RPMI8226 (cell line): ENCODE measurements at places on chromosomes 1 and 21.

GRCh38 chr1:85243372-85243771 is 16.1 kb downstream of the C1orf52 start:
- DNase-seq: no peak

- peak; percentile 93 for DNase-seq
Measured at GRCh38 chr1:229229721-229230139, 41.2 kb upstream of the RAB4A start.

DNA sequence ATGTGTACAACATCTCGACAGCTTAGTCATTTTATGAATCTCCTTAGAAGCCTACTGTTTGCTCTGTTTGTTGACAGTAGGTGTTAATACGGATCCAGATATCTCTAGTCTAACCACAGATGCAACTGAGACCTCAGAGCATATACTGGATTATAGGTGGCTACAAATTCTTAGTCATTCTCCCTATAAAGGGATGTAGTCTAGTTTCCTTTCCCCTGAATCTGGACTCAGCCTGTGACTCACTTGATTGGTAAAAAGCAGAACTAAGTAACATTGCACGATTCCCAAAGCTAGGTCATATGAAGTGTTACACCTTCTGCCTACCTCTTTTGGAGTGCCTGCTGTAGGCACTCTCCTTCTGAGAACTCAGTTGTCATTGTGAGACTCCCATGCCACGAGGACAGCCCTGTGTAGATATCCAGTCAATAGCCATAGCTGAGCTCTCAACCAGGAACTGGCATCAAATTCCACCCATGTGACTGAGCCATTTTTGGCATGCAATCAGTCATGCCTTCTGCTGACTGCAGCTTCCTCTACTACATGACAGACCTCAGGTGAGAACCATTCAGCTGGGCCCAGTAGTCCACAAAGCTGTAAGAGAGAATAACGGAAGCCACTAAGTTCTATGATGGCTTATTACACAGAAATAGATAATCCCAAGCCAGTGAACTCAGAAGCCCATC is 135.9 kb upstream of the CHRM3 start:
- peak; percentile 73 for DNase-seq

- DNase-seq: no peak
Measured at GRCh38 chr1:226154593-226154992, 31.9 kb downstream of the ACBD3 start.

GRCh38 chr1:36269408-36269838 is 36.7 kb upstream of the SH3D21 start:
- no peak for DNase-seq

- no peak for DNase-seq
Measured at GRCh38 chr1:66729523-66729922, 22.7 kb upstream of the DYNLT5 start.

DNA sequence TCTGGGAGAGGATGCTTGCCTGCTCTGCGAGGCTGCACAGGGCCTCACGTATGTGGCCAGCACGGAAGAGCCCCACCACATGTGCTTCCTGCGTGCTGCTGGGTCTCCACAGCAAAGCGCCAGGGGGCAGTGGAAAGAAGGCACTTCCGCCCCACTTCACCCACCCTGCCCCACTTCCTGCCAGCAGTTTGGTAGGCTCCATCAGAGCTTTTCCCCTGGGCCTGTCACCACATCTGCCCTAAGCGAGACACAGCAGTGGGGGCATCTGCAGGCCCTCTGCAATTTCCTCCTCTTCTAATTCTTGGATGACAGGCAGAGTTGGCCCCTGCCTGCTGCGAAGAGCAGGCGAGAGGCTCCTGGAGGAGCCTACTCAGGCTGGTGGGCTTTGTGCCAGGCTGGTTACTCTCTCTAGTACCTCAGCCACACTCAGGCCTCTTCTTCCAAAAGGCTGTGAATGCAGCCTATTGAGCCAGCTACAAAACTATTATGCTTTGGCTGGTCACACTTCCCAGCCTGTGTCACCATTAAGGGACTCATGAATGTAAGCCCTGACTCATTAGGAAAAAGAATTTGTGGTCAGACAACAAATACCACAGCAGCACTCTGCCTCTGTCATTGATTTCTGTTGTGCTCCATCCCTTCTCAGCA is 25.0 kb downstream of the CD244 start:
- peak; percentile 45 for DNase-seq

DNA sequence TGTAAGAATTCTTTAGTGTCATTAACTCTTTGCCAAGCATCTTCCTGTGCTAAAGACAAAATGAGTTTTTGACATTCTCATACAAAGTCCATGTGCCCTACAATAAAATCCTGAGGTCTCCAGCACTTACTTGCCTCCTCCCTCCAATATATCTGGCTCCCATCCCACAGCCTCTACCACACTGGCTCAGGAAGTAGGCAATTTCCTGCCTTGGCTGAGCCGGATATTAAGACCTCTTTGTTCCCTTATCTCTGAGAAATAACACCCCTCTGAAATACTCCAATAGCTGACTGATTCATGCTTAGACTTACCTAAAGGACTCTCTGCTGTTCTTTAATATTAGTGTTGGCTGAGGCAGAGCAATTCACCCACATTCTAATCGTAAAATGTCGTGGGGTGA is 37.6 kb upstream of the GORAB start:
- DNase-seq: no peak

GRCh38 chr1:107777664-107778047 is 187.3 kb downstream of the VAV3 start:
- DNase-seq: no peak

- DNase-seq: no peak
Measured at GRCh38 chr1:109259674-109260557, 10.6 kb downstream of the CELSR2 start.

DNA sequence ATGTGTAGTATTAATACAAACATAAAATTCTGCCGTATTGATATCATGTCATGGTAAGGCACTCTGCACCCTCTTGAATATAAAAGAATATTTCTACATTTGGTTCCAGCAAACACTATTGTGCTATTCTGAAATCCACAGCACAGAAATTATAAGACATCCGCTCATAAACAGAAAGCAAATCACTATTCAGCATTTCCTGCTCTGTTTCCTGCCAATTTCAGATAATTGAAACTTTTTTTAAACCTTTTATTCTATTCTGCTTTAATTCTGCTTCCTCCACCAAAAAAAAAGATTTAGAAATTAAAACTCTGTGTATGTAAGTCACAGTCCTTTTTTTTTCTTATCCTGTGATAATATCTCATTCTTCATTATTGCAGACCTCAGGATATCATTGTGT is 39.6 kb upstream of the PLEKHO1 start:
- DNase-seq: no peak

GRCh38 chr1:177423090-177423489 is 252.3 kb downstream of the BRINP2 start:
- DNase-seq: no peak

DNA sequence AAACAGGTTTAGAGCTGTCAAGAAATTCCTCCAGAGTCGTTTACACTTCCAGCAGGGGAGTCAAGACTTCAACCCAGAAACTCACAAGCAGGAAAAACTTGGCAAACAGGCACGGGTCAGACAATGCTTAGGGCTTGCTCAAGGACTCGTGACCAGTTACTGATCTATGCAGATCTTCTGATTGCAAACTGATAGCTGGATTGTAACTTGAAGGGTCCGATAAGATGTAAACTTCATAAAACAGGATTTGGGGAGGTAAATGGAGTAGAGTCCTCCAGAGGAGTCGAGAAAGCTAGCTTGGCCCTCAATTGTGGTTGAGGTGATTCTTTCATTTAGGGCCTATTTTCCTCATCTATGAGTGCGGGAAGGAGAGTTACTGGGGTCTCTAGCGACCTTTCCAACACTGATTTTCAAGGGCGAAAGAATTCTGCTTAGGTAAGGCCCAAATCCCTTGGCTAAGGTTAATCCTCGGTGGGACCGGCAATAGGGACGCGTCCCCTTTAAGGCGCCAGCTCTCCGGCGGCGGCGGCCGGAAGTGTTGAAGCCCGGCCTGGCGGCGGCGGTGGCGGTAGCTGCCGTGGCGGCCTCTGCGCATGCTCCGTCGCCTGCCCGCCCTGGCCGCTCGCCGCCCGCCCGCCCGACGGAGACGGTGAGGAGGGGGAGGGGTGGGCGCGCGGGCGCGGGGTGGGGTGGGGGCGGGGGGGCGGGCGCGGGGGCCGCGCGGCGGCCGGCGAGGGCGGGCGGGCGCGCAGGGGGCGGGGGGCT is at the start of gene GMEB1:
Gene GMEB1, plus strand, starts transcription at position 594 of the 765 bp plus-strand sequence. CDS start 14,829 bp downstream, outside the sequence.
- peak; percentile 97 for DNase-seq

DNA sequence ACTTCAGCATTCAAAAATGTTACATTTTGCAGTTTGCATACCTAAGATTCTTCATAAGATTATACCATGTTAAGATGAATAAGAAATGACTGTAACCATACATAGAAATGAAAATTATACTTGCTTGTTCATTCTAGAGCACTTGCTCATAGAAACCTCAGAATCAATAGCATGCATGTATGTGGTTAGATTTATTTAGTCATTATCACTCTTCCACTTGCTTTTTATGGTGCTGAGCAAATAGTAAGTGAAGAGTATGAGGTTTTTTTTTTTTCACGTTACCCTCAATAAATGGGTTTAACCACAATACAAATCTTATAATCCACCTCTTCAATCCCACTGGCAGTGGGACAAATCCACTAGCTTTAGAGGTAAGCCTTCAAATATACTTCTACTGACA is 84.7 kb downstream of the LRRC53 start:
- no peak for DNase-seq

GRCh38 chr1:171590022-171590421 is 32.0 kb upstream of the MYOCOS start:
- no peak for DNase-seq

- no peak for DNase-seq
Measured at GRCh38 chr1:84785271-84786036, 95.2 kb upstream of the SSX2IP start.

GRCh38 chr1:193115629-193116227 is 6.1 kb upstream of the CDC73 start:
- no peak for DNase-seq

DNA sequence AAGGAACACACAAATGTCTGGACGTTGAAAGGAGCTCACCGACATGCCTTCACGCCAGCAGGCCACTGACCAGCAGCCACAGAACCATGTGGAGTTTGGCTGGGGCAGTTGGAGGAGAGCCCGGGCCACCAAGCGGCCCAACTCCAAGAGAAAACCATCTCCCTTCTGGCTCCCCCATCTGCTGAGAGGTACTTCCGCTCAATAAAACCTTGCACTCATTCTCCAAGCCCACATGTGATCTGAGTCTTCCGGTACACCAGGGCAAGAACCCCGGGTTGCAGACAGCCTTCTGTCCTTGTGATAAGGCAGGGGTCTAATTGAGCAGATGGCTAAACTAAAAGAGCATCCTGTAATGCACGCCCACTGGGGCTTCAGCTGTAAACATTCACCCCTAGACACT is 24.4 kb downstream of the RGS4 start:
- DNase-seq: peak; percentile 9
